Body of pancreas (tissue), 4 donors: ENCODE measurements at places on chromosomes 7 and 10. TPM values are rescaled to one million over a fixed set of nuclear protein-coding genes. Genes with fewer than 3 reads are reported as not detected.
A peak's percentile ranks its signal among the peaks of the same experiment; 100 is the strongest.

The ITPRID1 gene
- total RNA-seq, result not detected

- no peaks in the 10 kb centered on the region for H3K4me1 ChIP-seq
- H3K4me3 ChIP-seq, result no peak overlapping the region
- H3K36me3 ChIP-seq, result no peaks in the 10 kb centered on the region
Measured at GRCh38 chr10:132106431-132106830, 40.7 kb downstream of the JAKMIP3 start.

DNA sequence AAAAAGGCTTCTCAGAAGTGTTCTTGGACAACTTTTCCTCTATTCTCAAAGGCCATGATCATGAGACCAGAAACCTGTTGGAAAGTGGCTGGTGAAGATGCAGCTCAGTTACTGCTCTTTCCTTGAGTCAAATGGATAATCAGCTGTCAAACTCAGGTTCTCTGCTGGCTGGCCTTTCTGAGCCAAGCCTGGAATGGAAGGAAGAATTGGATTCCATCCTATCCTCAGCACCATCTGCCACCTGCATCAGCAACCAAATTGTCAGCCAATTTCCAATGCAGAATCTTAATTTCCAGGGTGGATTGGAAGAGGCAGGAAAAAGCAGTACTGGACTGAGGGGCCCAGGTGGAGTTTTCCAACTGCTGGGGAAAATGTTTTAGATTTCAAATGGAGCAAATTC lies 631.7 kb downstream of the KCNMA1 start:
- H3K4me1 ChIP-seq, result no peaks in the 10 kb centered on the region
- DNase-seq, result no peak
- H3K36me3 ChIP-seq, result no peaks in the 10 kb centered on the region
- H3K4me3 ChIP-seq, result no peak overlapping the region

GRCh38 chr10:68900427-68901104 lies 549 bp upstream of the DDX50 start:
- peak overlapping the region; percentile 97 for H3K27ac ChIP-seq
- no peak for DNase-seq

DNA sequence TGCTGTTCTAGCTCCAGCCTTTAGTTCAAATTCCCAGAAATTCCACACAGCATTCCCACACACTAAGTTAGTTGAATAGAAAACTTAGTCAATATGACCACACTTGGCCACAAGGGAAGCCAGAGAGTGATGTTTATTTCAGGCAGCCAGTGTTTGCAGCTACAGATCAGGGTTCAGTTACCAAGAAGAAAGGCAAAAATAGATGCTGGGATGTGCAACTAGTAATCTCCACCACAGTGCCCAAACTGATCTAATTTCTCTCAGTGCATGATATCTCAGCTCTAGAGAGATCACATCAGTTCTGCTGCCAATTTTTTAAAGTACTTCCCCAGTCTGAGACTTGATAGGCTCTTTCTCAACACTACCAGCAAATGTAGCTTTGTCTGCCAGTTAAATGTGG lies 17.6 kb downstream of the SLF2 start:
- no peak for DNase-seq
- H3K4me1 ChIP-seq, result no peaks in the 10 kb centered on the region
- H3K4me3 ChIP-seq, result no peak overlapping the region
- H3K36me3 ChIP-seq, result peaks cover 34% of the 10 kb centered on the region

DNA sequence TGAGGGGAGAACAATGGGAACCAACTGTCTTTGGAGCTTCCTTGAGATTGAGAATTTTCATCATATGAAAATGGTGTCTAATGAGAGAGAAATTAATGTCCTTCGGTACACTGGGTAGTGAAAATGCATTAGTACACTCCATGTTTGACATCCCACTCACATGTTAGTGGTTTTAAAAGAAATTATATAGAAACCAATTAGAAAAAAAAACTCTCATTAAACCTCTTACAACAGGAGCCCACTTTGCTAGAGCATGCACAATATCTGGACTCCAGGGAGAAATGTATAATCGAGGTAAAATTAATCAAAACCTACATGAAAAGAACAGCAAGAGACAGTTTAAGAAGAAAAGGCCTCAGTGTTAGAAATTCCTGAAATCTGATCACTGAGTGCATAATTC lies 79.2 kb upstream of the KCNIP2 start:
- H3K27me3 ChIP-seq, result no peaks in the 10 kb centered on the region
- no peak overlapping the region for H3K4me3 ChIP-seq
- DNase-seq, result no peak

DNA sequence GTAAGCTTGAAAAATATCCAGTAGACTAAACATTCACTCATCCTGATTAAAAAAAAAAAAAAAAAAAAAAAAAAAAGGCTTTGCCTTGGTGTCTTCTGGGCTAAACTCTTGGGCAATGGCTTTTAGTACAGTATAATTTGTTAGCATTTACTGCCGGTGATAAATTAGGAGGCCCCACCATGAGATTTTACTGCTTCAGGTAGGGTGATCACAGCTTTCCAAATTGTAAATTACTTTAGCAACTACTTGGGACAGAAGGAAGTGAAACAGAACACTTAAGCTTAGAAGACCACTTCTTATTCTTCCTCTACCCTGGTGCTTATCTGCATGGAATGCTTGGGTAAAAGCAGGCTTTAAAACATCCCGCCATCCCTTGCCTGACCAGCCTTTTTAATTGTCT lies 152.1 kb downstream of the HIBADH start:
- no peaks in the 10 kb centered on the region for H3K27me3 ChIP-seq
- H3K36me3 ChIP-seq, result no peaks in the 10 kb centered on the region
- H3K4me1 ChIP-seq, result no peaks in the 10 kb centered on the region
- H3K27ac ChIP-seq, result no peak overlapping the region
- DNase-seq, result no peak

The GBX1 gene
- total RNA-seq, result not detected

DNA sequence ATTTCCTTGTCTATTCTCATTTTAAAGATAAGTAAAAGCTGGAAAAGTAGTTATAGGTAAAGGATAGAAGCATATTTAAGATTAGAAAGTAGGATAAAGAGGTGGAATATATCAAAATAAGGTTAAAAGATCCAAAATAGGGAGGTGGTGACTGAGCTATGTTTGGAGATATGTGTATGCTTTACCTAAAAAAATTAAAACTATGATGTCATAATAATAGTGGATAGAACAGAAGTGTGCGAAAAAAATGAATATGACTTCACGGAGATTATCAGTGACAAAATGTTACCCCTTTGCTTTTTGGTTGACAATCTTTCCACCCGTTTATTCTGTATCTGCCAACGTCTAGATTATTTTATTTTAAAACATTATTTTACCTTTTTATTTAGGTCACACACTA lies 33.4 kb upstream of the FERD3L start:
- H3K27ac ChIP-seq, result no peak overlapping the region
- H3K4me3 ChIP-seq, result no peak overlapping the region
- H3K27me3 ChIP-seq, result no peaks in the 10 kb centered on the region
